T1000 (cell line): ENCODE measurements at places on chromosomes 4 and X.

- DNase-seq, result no peak
Measured at GRCh38 chr4:25253071-25253445, 19.2 kb downstream of the PI4K2B start.

GRCh38 chr4:57074744-57075143, 35.4 kb downstream of the IGFBP7 start:
- DNase-seq, result peak; percentile 43

DNA sequence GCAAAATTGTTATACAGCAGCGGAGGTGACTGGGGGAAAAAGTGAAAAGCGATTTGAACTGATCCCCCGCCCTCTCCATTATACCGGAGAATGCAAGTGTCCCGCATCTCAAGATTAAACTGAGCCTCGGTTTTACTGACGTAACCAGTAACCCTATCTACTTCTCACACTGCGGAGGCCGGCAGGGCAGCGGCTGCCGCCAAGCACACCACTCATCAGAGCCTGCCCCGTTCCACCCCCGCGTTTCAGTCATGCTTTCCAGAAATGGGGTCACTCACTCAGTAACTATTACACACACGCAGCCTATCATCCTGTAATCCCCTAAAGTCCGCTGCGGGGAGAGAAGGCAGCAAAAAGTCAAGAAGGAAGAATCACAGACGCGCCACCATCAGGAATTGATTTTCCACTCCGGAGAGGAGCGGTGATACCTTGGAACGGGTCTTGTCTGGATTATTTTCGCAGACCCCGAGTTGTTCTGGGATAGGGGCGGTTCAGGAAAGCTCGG, 1.4 kb downstream of the RPS6KA3 start:
- peak; percentile 17 for DNase-seq

- DNase-seq, result no peak
Measured at GRCh38 chrX:119071381-119071780, 1.4 kb upstream of the CT47C1 start.

DNA sequence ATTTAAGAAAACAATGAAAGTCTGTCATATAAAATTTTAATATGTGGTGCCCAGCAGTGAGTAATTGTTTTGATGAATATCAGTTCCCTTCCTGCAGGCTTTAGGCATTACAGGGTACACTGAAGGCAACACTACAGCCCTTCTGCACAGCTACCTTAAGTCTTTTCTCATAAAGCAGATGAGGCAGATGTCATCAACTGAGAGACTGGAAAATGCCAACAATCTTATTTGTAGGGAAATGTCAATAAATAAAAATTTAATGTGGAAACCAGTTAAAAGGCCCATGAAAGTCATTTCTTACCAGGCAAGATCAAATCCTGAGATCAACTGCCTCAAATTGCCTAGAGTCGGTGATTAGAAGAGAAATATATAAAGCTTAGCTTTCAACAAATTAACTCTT, 193.4 kb upstream of the NWD2 start:
- DNase-seq, result no peak

GRCh38 chr4:186999686-187000085, 276.0 kb upstream of the FAT1 start:
- DNase-seq, result no peak

DNA sequence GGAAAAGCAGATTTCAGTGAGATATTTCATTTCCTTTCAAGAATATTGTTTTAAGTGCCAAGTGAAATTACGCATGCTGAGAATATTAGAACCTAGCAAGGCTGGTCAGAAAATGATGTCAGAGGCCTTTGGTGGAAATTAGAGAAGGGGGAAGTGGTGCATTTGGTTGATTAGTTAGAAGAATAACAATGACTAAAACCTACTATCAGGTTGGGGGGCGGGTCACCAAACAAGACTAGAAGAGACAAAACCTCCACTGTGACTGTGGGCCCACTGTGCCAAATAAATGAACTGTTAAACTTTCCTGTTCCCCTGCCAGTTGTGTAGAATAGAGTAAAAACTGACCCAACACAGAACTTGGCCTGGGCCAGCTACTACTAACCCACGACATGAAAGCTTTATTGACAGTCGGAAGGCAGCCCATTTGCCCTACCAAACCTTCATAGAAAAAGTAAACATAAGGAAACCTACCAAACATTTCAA, 2.9 kb downstream of the RAPGEF2 start:
- DNase-seq, result no peak

DNA sequence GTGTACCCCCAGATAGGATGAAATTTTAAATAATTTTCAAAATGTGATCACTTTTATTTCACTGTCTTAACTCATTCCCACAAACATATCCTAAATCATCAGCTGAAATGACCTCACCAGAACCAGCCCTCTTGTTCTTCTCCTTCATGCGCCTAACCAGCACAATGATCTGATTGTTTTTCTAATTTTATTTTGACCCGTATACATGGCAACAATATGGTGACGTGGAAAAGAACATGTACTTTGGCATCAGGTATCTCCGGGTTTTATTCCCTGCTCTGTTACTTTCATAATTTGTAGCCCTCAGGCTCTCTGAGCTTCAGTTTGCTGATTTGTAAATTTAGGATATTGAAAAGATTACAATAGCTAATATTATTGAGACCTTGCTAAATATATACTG, 562.4 kb upstream of the ZFP42 start:
- no peak for DNase-seq

DNA sequence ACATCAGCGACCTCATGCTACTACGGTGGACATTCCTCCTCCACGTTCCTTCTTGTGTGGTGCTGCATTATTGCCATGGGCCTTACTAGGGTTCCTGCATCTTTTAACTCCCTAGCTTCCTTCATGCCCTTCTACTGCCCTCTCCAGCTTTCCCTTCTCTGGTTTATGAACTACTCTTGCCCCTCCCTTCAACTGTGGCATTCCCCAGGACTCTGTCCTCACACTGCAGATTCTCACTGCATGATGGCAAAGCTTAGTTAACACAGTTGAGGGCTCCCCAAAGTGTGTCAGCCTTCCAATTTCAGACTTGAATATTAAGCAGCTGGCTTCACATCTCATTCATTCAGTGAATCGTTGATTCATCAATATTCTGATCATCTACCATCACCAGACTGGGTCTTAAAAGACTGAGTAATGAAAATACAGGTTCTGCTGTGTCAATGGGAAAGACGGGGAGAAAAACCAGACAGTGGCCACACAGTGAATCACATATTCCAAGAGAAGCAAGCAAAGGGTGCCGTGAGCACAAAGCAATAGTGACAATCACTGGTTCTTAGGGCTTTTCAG, 53.0 kb downstream of the ZFX start:
- DNase-seq, result no peak

DNA sequence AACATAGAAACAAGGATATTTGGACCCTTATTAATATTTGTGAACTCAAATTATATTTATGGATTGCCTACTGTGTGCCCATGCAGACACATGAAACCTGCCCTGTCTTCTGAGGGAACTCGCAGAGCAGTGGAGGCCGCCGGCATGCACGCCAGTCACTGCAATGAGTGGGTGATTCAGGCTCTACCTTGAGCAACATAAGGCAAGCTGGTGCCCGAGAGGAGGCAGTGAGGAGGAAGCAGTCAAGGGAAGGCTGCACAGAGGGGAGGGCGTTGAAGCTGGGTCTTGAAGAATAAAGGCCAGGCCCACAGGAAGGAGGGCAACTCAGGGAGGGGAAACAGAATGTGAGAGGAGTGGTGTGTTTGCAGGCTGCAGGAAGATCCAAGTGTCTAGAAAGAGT, 52.8 kb downstream of the PPEF2 start:
- DNase-seq, result no peak
